ENCODE measurements at places on chromosomes 6 and 20.
A peak's percentile ranks its signal among the peaks of the same experiment; 100 is the strongest.

DNA sequence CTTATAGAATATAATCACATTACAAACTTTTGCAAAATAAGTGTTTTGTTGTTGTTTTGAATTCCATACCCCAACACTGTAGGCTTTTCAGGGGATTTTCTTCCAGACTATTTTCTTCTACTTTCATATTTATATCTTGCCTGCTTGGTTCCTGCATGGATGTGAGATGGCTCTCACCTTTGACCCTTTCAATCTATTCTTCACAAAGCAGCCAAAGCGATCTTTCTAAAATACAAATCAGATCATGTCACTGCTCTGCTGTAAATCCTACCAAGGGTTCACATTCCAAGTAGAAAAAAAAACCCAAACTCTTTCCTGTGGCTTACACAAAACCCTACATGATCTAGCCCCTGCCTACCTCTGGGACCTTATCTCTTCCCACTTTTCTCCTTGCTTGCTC lies 25.0 kb upstream of the TRPC4AP start:
- no peak for DNase-seq

DNA sequence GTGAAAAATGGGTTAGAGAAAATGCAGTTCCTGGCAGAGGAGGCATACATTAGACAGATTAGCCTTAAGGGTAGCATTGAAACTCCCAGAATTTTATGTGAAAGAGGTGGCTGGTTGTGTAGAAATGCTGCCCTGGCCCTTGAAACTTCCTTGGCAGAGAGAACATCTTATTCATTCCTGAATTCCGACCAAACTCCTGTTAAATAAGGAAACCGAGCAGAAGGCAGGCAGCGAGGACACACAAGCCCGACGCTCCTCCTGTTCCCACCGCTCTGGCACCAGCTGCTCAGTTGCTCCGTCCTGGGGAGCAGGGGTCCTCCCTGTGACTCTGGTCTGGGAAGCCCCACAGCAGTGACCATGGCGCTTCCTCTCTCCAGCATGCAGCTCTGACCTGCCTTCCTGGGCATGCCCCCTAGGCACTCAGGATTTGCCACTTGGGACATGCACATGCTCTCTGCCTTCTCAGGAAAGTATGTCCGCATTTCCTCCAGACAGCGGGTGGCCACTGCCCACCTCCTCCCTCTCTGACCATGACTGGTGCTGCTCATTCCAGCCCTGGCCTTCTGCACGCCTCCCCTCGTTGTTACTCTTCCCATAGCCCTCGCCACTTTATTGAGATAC lies 35.2 kb upstream of the CLDN20 start:
- no peak for DNase-seq

- DNase-seq = no peak
Observed at GRCh38 chr6:92274588-92274987, 1144.8 kb downstream of the EPHA7 start.

DNA sequence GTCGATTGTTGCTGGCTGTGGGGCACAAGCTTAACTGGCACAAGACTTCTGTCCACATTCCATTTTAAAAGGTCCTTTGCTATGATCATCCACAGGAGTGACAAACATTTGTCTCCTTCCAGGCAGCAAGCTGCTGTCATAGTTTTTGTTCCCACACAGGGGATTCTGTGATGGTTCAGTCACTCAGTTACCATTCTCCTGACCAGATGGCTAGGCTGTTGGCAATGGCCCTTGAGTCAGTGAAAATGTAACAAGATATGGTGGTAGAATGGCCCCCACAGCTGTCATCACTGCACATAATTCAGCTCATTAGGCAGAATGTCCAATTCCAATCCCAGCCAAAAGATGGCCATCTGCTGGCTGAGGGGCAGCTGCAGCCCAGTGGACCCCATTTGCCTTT lies 13.7 kb downstream of the BPIFA1 start:
- DNase-seq = no peak

GRCh38 chr6:6880745-6881437 lies 226.9 kb upstream of the RREB1 start:
- DNase-seq = no peak

GRCh38 chr20:31687777-31688176 lies 34.9 kb downstream of the BCL2L1 start:
- no peak for DNase-seq

- DNase-seq = no peak
Observed at GRCh38 chr20:54203281-54203680, 4.6 kb upstream of the PFDN4 start.

GRCh38 chr20:57619051-57619831 lies 985 bp downstream of the ZBP1 start:
- peak; percentile 77 for DNase-seq

DNA sequence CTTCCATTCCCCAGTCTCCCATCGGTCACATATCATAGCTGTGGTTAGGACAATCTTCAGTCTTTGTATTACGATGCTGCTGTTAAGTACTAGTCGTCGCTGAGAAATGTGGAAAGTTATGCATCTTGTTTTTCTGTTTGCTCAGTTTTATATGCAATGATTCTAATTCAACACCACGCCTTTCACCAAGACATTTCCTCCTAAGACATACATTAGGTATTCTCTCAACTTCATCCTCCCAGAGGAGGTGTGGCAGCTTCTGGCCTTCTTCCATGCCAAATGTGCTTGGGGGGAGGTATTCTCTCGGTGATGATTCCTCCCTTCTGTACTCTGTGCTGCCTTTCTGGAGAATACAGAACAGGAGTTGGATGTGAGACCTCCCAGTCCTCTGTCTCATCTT lies 66.1 kb downstream of the B4GALT5 start:
- no peak for DNase-seq

DNA sequence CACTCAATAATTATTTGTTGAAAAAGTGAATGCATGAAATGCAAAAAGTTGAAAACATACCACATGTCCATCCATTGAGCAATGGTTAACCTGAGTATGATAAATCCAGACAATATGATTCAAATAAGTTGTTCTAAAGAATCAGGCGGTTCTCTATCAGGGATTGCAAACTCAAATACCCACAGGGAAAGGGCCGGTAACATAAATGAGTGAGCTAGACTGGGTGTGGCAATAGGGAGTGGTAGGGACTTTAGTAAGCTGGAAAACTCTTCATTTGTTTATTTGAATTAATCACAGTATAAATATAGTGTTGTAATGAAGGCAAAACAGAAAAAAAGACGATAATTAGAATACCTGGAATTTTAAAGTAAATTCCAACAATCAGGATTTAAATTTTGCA lies 106.3 kb downstream of the BCAS1 start:
- no peak for DNase-seq

- no peak for DNase-seq
Observed at GRCh38 chr6:166927240-166927934, 29.0 kb downstream of the RNASET2 start.

Data from NK-92 treated with Interleukin-12 subunit alpha and Interleukin-12 subunit beta, amount 100 ng/mL, for 24 hours (cell line).